Naive thymus-derived CD8-positive, alpha-beta T cell (primary cell): ENCODE measurements at places on chromosomes 2 and 18.

DNA sequence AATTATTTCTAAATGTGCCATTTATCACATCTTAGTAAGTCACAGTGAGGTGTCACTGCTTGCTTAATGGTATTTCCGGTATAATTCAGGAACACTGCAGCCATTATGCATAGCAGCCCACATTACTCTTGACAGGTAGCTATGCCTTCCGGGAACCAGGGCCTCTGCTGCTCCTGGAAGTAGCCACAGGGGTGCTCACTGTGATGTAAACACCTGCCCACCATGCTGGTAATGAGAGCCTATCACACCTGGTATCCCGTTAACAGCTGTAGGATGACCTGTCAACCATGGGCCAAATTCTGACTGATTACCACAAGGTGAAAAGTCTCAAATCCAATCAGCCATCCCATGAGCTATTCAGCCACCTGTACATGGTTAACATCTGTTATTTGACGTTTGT, 647.0 kb upstream of the NXPH2 start:
- no peaks in the 10 kb centered on the region for H3K27me3 ChIP-seq
- H3K4me1 ChIP-seq: no peaks in the 10 kb centered on the region
- no peak for DNase-seq
- H3K4me3 ChIP-seq: no peak overlapping the region
- H3K27ac ChIP-seq: no peak overlapping the region

GRCh38 chr2:234425639-234426603, 71.0 kb downstream of the ARL4C start:
- peak overlapping the region; percentile 100 for H3K27ac ChIP-seq
- peaks cover 91% of the 10 kb centered on the region for H3K4me1 ChIP-seq
- peak; percentile 91 for DNase-seq
- H3K36me3 ChIP-seq: no peaks in the 10 kb centered on the region

DNA sequence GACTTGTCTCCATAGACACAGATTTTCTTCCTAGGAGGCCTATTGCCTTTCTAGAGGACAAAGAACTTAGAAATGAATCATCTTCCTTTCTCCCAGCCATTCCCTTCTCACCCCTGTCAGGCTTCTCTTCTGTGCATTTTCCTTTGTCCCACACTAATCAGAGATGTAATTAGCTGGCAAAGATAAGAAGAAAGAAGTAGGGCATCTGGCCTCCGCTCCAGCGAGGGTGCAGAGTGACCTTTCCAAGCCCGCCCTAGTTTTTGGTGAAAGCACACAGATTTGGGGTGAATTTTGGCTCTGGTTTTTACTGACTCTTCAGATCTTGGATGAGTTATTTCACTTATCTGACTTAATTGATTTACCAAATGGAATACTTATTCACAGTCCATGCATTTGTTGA, 626.5 kb downstream of the ZEB2 start:
- no peaks in the 10 kb centered on the region for H3K36me3 ChIP-seq
- H3K27me3 ChIP-seq: no peaks in the 10 kb centered on the region
- no peak overlapping the region for H3K27ac ChIP-seq
- no peak overlapping the region for H3K4me3 ChIP-seq
- DNase-seq: no peak

DNA sequence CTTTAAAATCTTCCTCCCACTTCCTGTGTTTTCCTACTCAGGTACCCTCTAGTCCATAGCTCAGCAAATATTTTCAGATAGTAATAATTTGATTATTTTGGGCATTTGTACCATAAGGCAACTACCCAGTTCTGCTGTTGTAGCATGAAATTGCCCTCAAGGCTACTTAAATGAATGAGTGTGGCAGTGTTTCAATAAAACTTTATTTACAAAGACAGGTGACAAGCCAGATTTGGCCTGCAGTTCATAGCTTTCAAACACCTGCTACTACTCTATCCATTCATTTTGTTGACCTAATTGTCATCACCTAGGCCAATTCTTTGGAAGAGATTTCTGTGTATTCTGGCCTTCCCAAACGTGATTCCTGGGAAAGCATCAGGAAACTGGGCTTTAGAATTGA, 28.9 kb downstream of the NYAP2 start:
- no peak overlapping the region for H3K27ac ChIP-seq
- H3K4me3 ChIP-seq: no peak overlapping the region
- H3K4me1 ChIP-seq: no peaks in the 10 kb centered on the region
- no peaks in the 10 kb centered on the region for H3K36me3 ChIP-seq
- no peak for DNase-seq

DNA sequence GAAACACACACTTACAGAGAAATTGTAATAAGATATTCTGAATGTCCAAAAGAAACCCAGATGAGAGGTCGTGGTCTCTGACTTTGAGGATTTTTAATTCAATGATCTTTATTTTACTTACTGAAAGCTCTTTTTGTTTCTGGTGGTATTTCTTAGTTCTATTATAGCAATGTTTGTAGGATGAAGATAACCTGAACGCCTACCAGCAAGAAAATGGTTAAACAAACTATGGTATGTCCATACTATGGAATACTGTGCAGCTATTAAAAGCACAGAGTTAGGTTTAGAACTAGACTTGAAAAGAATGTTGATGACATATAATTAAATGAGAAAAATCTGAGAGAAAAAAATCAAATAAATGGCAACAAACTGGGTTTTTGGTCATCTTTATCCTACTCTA, 60.3 kb downstream of the LPIN2 start:
- no peaks in the 10 kb centered on the region for H3K27me3 ChIP-seq
- DNase-seq: no peak
- peaks cover 53% of the 10 kb centered on the region for H3K4me1 ChIP-seq
- peak overlapping the region; percentile 69 for H3K27ac ChIP-seq

DNA sequence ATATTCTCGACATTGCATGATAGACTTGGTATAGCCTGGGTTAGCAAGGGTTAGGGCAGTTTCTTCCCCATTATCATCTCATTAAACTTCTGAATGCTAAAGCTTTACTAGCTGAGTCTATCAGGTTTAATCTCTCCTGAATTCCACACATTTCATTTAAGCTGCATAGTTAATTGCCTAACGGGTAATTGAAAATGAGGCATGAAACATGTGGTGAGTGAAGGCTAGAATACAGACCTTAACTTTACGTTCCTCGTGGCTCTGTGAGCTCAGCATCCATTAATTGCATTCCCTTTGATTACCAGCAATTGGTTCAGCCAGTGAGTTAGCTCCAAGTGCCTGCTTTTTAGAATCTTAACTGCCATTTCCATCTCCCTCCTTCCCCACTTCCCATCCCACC, 126.5 kb upstream of the MEX3C start:
- H3K27me3 ChIP-seq: peaks cover 10% of the 10 kb centered on the region
- DNase-seq: no peak
- H3K27ac ChIP-seq: no peak overlapping the region
- no peaks in the 10 kb centered on the region for H3K4me1 ChIP-seq
- H3K36me3 ChIP-seq: no peaks in the 10 kb centered on the region

- H3K27ac ChIP-seq: peak within 1 kb of the TSS; percentile 96
- peak within 1 kb of the TSS; percentile 91 for H3K4me3 ChIP-seq
- no peaks in the 10 kb centered on the region for H3K36me3 ChIP-seq
- H3K4me1 ChIP-seq: peaks cover 9% of the 10 kb centered on the region
- DNase-seq: peak; percentile 89
Measured at GRCh38 chr2:85561280-85562212, at the start of gene GGCX. Gene GGCX (minus strand): TSS chr2:85561493. CDS start chr2:85561428, 65 bp downstream.

DNA sequence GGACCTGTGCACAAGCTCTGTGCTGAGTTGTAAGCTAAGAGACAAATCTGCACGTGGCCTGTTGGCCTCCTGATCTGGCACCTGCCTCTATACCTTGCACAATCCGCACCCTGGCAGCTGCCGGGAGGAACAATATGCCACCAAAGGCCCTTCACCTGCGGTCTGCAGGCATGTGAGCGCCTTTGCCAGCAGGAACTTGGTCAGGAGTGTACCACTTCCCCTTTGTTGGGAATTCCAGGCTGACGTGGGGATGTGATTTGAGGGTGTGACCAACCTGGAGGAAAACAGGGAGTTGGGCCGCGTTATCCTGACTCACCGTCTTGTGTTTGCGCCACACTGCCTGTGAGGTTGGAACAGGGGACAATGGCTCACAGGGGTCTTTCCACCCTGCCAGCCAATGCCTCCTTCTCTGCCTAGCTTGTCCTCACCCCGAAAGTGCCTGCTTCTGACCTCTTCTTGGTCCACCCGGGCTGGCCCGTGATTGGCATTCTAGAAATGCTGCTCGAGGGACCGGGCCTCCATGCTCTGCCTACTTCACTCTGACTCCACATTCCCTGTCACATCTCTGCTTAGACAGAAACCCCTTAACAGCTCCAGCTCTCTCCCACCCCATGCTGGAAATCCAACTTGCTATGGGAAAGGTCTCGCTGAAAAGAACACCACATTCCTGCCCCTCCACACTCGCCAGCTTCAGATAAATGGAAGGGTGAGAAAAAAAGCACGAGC, 67.1 kb upstream of the MAP4K4 start:
- no peak overlapping the region for H3K4me3 ChIP-seq
- no peak for DNase-seq
- no peaks in the 10 kb centered on the region for H3K36me3 ChIP-seq
- no peak overlapping the region for H3K27ac ChIP-seq
- H3K27me3 ChIP-seq: no peaks in the 10 kb centered on the region
- peaks cover 4% of the 10 kb centered on the region for H3K4me1 ChIP-seq

- H3K36me3 ChIP-seq: no peaks in the 10 kb centered on the region
- H3K4me3 ChIP-seq: no peak overlapping the region
- no peak for DNase-seq
- peaks cover 12% of the 10 kb centered on the region for H3K4me1 ChIP-seq
- no peak overlapping the region for H3K27ac ChIP-seq
- no peaks in the 10 kb centered on the region for H3K27me3 ChIP-seq
Measured at GRCh38 chr2:46196871-46197462, 100.2 kb upstream of the EPAS1 start.

GRCh38 chr2:160914217-160914616, 246.0 kb upstream of the TANK start:
- no peak overlapping the region for H3K4me3 ChIP-seq
- no peaks in the 10 kb centered on the region for H3K36me3 ChIP-seq
- H3K27ac ChIP-seq: no peak overlapping the region
- DNase-seq: no peak
- H3K27me3 ChIP-seq: no peaks in the 10 kb centered on the region

DNA sequence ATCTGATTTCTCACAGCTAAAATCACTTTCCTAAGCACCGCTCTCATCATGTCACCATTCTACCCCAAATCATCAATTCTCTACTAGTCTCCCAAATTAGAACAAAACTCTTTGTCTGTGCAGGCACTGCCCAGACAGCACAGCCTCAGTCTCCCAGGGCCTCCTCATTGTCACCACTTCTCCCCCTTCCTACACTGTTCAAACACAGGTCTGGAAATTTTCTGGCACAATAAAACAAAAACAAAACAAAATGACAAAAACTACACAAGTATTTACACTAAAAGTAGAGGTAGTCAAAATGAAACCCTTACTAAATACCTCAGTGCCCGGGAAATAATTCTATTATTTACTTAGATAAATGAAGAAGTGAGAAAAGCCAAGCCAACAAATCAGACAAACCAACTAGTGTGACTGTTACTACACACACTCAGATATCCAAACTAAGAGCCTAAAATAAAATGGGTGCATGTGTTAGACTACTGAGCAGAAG, 156.2 kb upstream of the DNMT3A start:
- H3K27ac ChIP-seq: no peak overlapping the region
- no peak for DNase-seq
- H3K27me3 ChIP-seq: no peaks in the 10 kb centered on the region
- H3K4me3 ChIP-seq: no peak overlapping the region

GRCh38 chr18:74522635-74523548, 11.4 kb upstream of the CNDP1 start:
- H3K27me3 ChIP-seq: no peaks in the 10 kb centered on the region
- peaks cover 8% of the 10 kb centered on the region for H3K36me3 ChIP-seq
- no peak overlapping the region for H3K27ac ChIP-seq

DNA sequence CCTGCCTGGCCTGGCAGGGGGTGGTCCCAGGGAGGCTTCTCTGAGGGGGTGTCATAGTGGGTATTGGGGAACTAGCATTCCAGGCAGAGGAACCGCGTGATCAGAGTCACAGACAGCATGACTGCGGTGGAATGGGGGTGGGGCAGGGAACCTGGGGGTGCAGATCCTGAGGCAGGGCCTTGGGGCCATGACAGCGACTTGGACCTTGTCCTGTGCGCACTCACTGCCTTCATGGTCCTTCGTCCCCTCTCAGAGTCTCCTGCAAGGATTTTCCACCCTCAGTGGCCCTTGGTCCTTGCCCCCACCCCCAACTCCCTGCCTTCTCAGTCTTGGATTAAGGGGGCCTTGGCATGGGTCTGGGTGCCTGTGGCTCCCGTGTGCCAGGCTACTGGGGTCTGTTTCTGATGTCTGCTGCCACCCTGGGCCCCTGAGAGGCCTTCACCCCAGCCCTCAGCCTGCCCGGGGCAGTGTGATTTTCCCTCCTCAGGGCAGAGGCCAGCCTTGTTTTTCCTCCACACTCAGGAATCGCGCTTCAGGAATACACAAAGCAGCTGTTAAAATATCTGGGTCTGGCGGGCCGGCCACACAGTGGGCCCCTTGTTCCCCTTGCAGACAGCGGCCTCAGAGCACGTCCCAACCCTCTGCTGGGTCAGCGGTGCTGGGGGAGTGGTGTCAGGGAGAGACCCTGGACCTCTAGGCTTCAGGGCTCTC, 51.6 kb downstream of the GLI2 start:
- H3K27me3 ChIP-seq: no peaks in the 10 kb centered on the region
- DNase-seq: no peak
- no peak overlapping the region for H3K4me3 ChIP-seq
- no peak overlapping the region for H3K27ac ChIP-seq
- H3K36me3 ChIP-seq: no peaks in the 10 kb centered on the region

GRCh38 chr2:217886720-217887309, 116.0 kb downstream of the TNS1 start:
- no peak overlapping the region for H3K27ac ChIP-seq
- H3K4me1 ChIP-seq: peaks cover 2% of the 10 kb centered on the region
- no peaks in the 10 kb centered on the region for H3K36me3 ChIP-seq
- H3K27me3 ChIP-seq: peaks cover 5% of the 10 kb centered on the region

DNA sequence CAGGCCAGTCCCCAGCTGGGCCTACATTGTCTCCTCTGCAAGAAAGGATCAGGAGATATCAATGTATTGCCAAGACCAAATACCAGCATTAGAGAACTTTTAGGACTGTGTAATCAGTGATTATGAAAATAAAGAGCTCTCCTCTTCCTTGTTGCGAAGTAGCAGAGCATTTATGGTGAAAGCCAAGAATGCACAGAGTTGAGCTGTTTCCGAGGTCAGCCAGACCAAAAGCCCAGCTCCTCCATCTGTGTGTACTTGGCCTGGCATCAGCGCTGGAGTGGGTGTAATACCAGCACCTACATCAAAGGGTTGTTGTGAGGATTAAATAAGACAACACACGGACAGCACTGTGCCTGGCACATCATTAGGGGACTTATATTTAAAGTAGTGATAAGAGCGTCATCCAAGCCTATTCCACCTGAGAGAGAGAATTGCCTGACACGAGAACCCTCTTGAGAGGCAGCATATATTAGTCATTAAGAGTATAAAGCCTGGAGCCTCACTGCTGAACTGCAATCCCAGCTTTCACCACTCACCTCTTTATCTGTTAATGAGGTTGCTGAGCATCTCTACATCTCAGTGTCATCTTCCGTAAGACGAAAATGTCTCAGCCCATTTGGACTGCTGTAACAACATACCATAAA, 7.4 kb upstream of the SLC16A14 start:
- H3K27me3 ChIP-seq: no peaks in the 10 kb centered on the region
- H3K4me1 ChIP-seq: no peaks in the 10 kb centered on the region
- no peak overlapping the region for H3K27ac ChIP-seq
- H3K4me3 ChIP-seq: no peak overlapping the region
